ENCODE measurements at places on chromosomes 11 and 22. TPM values are rescaled to one million over a fixed set of nuclear protein-coding genes. Genes with fewer than 3 reads are reported as not detected.

The APOA4 gene
- not detected for total RNA-seq

The KRTAP5-8 gene
- total RNA-seq: not detected

The GLB1L2 gene
- total RNA-seq: 3.6 TPM

The ACRV1 gene
- total RNA-seq: not detected

The OR51E2 gene
- not detected for total RNA-seq

The PTH gene
- not detected for total RNA-seq

The TMPRSS13 gene
- 4.6 TPM for total RNA-seq

The EXPH5 gene
- 4.0 TPM for total RNA-seq

The OR52H1 gene
- not detected for total RNA-seq

The ASRGL1 gene
- total RNA-seq: 2.3 TPM

The PRSS23 gene
- total RNA-seq: 1.3 TPM

The ZFTA gene
- 8.3 TPM for total RNA-seq

- no peak for DNase-seq
Observed at GRCh38 chr11:9717719-9718118, 53.8 kb downstream of the SWAP70 start.

GRCh38 chr11:75073459-75074190 lies 23.1 kb downstream of the OR2AT4 start:
- DNase-seq: no peak

GRCh38 chr11:35661534-35661933 lies 1.0 kb upstream of the TRIM44 start:
- no peak for DNase-seq

DNA sequence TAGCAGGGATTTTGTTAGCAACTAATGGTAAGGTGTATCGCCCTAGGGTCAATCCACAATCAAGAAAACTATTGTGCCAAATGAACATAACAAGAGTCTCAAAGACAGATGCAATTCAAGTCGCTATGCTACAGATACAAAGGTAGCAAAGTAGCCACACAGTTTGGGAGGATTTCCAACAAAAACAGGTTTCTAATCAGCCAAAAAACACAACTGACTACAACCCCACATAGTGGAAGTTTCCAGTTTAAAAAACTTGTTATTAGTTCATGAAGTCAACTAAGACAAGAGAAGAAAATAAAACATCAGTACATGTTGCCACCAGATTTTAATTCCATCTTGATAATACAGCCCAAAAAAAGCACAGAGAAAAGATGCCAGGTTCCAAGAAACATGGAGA lies 38.0 kb downstream of the MYH9 start:
- no peak for DNase-seq

DNA sequence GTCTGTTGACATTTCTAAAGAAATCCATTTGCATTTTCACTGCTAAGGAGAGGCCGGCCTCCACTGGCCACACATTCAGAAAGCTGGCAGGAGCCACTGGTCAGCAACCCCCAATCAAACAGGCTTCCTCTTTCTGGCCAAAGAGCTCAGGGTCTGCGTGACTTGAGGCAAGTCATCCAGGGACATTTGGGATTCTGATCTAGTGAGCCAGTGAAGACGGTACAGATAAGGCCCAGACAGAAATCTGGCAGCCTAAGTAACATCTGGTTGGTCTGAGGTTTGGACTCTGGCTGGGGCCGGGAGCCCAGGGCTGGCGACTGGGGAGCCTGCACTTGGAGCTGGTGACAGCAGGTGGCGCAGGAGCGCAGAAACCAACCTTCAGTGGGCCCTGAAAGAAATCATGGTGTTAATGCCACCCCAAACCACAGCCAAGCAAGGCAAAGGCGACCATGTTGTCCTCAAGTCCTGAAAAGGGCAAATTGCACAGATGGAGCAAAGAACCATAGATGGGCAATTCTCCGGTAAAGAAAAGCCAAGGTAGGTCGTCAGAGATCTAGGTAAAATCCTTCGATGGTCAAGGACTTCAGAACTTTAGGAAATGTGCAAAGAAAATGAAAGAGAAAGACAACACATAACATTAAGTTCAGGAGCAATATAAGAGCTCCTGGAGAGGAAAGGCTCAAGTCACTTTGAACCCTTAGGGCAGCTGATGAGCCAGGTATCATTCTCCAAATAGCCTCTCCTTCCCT lies 99.4 kb upstream of the BLID start:
- DNase-seq: no peak

GRCh38 chr11:110028921-110029320 lies 64.3 kb upstream of the ZC3H12C start:
- no peak for DNase-seq

GRCh38 chr11:58505849-58506248 lies 2.1 kb downstream of the OR5B21 start:
- no peak for DNase-seq

DNA sequence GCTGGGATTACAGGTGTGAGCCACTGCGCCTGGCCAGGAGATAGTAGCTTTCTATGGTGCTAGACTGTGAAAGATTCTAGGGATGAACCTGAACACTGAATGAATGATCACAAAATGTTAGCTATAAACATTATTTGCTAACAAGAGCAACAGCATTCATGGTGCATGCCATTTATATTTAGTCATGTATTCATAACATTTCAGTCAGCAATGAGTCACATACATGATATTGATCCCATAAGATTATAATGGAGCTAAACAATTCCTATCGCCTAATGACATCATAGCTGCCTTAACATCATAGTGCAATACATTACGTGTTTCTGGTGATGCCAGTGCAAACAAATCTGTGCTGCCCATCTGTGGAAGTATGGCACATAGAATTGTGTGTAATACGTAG lies 164.1 kb downstream of the ARHGAP42 start:
- no peak for DNase-seq

DNA sequence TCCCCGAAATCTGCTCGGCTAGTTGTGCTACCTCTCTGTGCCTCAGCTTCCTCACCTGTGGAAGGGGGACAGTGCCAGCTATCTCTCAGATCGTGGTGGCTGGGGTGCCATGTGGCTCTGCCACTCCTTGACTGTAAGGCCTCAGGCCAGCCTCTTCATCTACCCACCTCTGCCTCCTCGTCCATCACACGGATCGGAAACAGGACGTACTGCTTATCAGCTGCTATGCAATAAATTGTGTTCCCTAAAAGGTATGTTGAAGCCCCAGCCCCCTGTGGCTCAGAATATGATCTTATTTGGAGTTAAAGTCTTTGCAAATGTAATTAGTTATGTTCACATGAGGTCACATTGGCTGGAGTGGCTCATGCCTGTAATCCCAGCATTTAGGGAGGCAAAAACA lies 7.8 kb downstream of the PPM1F start:
- DNase-seq: no peak

- DNase-seq: no peak
Observed at GRCh38 chr11:116073854-116074837, 569.9 kb upstream of the CADM1 start.

DNA sequence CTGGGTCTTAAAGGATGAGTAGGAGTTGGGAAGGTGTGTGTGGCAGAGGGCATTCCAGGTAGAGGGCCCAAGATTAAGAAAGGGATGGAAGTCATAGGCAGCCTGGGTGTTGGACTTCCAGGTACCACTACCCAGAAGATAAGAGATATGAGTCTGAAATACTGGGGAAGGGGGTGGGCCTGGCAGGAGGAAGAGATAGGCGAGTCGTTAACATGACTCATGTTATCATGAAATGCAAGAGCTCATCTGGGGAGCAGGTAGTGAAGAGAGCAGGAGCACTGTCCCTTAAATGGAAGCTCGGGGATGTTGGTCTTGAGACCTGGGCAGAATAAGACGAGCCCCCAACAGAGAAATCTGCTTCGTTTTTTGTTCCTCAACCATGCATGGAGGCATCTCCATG lies 10.2 kb downstream of the ZC3H7B start:
- no peak for DNase-seq

DNA sequence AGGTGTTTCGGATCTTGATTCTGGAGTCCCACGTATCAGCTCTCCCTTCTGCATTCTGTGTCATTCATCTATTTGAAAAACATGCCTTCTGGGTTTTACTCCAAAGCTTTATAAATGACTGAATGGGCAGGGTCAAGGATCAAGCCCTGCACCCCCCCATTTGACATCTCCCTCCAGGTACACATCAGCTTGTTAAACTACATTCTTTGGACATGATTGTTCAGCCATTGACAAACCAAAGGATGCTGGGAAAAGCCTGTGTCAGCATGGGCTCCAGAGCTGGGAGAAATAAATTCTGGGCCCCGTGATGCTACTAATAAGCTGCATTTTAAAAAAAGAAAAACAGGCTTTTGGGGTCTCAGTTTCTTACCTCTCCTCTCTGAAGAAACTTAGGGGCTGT lies 103.7 kb downstream of the DSCAML1 start:
- no peak for DNase-seq

- no peak for DNase-seq
Observed at GRCh38 chr11:5499671-5500070, 10.1 kb downstream of the UBQLN3 start.

GRCh38 chr22:30445438-30446145 lies 20.0 kb downstream of the MTFP1 start:
- no peak for DNase-seq

DNA sequence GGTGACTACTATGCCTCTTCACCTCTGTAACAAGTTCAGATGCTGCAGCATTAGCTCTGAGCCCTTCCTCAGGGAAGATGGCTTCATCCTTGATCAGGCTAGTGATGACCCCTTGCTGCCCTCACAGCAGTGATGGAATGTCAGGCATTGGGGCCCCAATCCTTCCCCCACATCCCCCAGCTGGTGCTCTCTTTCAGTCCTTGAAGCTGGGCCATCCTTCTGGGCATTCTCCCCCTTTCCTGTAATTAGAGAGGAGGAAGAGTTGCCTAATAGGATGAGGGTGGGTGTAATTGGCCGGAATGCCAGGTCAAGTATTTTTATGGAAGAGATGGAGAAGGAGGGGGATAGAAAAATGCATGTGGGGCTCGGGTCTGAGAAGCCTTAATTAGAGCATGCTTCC lies 62.6 kb downstream of the TRAF6 start:
- no peak for DNase-seq

DNA sequence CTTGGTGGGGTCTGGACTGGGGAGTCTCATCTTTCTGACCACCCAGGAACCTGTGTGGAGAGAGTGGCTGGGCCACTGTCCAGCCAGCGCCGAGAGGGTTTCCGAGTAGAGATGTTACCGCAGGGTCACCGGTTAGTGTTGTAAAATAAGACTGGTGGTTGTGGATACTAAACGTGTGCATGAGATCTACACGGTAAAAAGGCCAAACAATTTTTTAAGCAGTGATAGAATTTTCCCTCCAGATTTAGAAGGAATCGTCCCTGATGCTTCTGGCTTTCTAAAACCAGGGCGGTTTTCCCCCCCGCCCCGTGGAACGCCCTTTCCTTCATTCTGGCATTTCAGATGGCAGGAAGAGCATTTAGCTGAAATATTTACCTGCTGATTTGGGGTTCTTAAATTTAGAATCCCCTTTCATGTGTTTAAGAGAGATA lies 72.6 kb upstream of the PPARA start:
- DNase-seq: no peak

DNA sequence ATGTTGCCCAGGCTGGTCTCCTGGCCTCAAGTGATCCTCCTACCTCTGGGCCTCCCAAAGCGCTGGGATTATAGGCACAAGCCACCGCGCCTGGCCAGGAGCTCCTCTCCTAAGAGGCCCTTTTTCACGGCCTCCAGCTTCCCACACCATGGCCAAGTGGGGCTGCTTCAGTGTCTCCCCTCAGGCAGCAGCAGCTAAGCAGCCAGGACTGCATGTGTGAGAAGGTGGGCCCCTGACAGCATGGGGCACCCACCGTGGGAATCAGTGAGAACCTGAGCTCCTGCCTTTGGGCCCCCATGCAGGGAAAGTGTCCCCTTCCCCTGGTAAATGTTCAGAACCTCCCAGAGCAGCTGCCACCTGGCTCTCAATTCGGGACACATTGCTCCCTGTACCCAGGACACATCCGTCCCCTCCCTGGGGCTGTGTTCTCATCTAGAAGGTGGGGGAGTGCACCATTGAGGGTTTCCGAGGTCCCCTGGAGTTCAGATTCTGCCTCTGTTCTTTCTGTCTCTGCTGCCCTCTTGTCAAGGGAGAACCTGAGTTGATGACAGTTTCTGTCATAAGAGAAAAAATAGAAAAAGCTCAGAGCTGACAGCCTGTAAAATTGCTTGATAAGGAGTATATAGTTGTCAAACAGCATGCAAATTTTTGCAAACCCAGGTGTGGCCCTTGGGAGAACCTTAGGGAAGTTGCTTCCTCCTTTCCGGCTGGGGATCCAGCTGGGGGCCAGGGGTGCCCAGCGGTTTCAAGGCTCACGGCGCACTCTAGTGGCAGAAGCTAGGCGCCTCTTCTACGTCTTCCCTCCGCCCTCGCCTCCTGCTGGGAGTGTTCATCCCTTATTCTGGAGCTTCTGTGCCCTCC lies 29.7 kb downstream of the FAM83F start:
- peak; percentile 44 for DNase-seq

GRCh38 chr22:43094085-43094484 lies 4.9 kb upstream of the TTLL1 start:
- DNase-seq: no peak

- no peak for DNase-seq
Observed at GRCh38 chr22:23237201-23237798, 57.0 kb downstream of the BCR start.

GRCh38 chr22:48660104-48660789 lies 1167.4 kb downstream of the BRD1 start:
- DNase-seq: no peak

- DNase-seq: no peak
Observed at GRCh38 chr11:126194121-126194543, 17.3 kb downstream of the RPUSD4 start.

DNA sequence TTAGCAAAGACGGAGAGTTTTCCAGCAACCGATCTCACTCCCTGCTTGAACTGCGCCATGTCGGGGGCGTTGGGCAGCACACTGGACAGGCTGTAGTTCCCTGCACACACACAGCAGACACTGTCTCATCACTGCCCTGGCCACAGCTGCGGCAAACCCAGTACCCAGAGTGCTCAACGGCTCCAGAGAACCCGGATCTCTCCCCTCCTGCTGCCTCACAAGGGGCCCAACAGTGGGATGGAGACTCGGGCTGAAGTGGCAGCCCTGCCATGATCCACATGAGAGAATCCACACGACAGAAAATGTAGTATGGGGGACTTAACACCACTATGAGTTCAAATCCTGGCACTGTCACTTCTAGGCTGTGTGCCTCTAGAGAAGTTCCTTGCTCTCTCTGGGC lies 58.0 kb downstream of the ARFGAP3 start:
- DNase-seq: no peak

DNA sequence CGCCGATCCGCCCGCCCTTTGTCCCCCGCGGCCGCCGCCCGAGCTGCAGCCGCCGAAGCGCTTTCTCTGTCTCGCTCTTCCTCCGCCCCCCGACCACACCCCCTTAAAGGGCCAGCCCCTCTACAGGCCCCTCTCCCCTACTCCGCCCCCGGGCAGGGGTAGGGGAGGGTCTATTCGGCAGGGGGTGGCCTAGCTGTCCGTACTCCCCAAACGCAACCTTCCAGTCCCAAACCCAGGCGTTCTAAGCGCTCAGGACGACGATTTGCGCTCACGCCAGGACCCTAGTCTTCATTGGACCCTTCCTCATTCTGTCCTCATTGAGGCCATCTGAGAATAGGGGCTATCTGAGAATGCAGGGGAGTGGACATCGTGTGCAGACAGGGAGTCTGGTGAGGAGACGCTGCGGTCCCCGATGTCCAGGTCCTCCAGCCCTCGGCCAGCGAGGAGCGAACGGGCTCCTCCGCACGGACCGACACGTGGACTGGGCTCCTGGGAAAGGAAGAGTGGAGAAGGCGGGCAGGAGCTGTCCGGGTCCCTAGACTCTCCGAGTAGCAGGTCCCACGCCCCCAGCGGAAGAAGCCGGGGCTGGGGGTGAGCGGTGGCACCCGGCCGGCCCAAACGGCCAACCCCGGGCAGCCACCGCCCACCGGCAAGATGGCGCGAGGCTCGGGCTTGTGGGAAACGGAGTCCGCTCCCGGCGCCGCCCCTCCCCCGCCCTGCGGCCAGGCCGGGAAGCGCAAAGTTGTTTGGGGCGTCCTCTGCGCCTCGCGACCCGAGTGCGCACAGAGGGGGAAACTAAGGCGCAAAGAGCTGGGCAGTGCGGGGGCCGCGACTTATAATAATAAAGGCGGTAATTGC lies at the start of gene PPP1R14B:
PPP1R14B (minus strand) TSS at position 73 of the 858 bp plus-strand sequence. CDS start 270 bp downstream, outside the sequence.
- DNase-seq: peak; percentile 63
